Astrocyte (in vitro differentiated cells and primary cell): ENCODE measurements at places on chromosomes 16 and 17. TPM values are rescaled to one million over a fixed set of nuclear protein-coding genes. Genes with fewer than 3 reads are reported as not detected.

The RNF112 gene
- total RNA-seq, result 0.36 and 0.96 TPM in 2 replicates

The PABPN1L gene
- not detected in 2 replicates for total RNA-seq

The CDRT15 gene
- total RNA-seq, result not detected in 2 replicates

The KRT222 gene
- 0.14 and 0.43 TPM in 2 replicates for total RNA-seq

The CYB5B gene
- 127 and 149 TPM in 2 replicates for total RNA-seq

The NPEPPS gene
- total RNA-seq, result 112 and 143 TPM in 2 replicates

The CXCL16 gene
- total RNA-seq, result 2.2 and 3.2 TPM in 2 replicates

The SRL gene
- total RNA-seq, result not detected in 2 replicates

DNA sequence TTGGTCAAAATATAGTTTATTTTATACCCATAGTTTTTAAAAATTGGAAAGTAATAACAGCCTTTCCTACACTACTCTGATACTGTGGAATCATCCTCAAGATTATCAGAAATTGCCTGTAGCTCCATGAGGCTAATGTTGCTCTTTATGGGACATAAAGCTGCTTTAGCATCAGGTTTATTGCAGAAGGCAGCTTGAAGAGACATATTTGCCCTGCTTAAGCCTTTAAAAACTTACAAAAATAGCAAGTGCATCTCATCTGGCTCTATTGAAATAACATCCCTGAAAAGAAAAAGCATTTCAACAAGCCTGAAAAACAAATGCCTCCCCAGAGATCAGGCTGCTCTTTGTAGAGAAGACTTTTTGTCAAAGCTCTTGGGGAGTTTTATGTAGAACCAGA, 142.9 kb upstream of the MON1B start:
- no peak for DNase-seq

- no peak for DNase-seq
These were observed 3.4 kb upstream of the TAOK1 start for GRCh38 chr17:29386760-29387159.

GRCh38 chr16:2152695-2153506, 2.7 kb upstream of the TRAF7 start:
- DNase-seq, result no peak

GRCh38 chr16:67277999-67278772, 1.1 kb upstream of the PLEKHG4 start:
- DNase-seq, result peak; percentile 88

DNA sequence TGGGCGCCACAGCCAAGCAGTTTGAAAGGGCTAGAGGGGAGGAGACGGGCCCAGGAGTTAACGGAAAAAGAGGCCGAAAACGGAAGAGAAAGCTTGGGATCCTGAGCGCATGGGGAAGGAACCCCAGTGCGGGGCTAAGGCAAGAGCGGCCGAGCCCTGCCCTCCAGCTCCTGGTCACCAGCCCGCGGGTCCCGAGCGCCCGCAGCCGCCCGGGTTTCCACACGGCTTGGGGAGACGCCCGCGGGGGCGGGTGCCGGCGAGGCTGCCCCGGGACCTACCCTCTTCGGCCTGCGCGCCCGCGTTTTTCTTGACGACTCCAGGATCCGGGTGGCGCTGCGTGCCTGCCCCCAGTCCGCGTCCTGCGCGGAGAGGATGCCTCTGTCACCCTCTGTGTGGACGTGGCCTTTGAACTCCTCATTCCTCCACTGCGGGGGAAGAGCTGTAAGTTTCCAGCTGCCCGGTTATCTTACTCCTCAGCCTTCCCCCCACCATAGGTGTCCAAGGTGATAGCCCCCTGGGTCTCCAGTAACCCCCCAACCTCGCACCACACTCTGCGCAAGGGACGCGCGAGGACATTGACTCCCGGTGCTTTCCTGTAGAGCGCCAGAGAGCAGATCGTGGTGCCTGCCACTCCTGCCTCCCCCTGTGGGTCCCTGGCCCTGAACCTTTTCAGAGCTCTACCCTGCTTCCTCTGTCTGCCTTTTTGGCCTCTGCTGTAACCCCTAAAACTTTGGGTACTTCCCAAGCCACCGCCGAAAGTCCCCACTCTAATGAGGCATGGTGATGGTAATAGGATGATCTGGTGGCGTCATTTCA, 1.7 kb upstream of the CDH11 start:
- DNase-seq, result no peak

DNA sequence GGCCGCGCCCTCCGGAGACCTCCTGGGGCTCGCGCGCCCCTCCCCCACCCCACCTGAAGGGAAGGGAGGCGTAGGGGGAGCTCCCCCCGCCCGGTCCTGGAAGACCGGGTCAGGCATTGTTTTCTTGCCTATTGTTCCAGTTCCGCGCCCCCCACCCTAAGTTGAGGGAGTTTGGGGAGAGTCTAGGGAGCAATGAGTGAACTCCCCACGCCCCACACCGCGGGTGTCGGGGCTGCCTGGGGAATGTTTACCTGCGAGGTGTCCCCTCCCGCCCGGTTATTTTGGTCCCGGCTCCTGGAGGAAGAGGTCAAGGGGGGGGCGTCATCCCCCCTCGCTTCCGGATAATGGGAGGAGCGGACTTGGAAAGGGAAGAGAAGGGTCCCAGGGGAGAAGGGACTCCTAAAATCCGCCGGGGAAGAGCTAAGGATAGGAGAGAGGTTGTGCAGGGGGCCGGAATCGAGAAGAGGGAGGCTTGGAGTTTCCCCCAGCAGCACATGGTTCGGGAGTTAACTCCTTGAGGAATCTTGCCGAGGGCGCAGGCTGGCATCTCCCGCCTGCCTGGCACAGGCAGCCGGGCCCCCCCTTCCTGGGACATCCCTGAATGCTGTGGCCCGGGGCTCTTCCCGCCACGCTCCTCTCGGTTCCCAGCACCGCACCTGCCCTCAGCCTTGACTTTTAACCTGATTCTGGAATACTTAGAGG, 881 bp downstream of the MLLT6 start:
- no peak for DNase-seq

GRCh38 chr16:23962001-23962400, 126.2 kb downstream of the PRKCB start:
- no peak for DNase-seq

- DNase-seq, result no peak
These were observed 44.2 kb upstream of the RASD1 start for GRCh38 chr17:17540278-17540906.

DNA sequence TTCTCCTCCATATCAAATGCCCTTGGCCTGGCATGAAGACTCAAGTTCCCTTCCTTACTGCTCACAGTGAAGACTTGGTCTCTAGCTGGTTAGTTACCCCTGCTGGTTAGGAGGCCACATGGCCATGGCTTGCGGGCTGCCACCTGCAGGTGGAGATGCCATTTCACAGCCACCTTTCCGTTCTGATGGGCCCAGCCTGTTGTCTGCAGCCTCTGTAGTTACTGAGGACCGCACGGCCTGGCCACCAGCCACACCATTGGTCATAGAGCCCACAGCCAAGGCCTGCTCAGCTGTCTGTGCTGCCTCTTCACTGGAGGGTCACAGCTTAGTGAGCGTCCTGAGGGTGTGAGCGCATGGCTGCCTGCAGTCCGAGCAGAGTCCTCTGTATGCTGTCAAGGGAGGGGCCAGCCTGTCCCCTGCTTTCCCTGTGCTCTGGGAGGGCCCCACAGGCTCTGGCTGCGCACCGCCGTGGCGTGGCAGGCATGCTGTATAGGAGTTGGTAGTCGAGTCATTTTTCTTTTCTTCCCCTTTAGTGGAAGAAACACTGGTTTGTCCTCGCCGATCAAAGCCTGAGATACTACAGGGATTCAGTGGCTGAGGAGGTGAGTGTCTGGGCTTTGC, 59.2 kb downstream of the PLD6 start:
- peak; percentile 44 for DNase-seq

DNA sequence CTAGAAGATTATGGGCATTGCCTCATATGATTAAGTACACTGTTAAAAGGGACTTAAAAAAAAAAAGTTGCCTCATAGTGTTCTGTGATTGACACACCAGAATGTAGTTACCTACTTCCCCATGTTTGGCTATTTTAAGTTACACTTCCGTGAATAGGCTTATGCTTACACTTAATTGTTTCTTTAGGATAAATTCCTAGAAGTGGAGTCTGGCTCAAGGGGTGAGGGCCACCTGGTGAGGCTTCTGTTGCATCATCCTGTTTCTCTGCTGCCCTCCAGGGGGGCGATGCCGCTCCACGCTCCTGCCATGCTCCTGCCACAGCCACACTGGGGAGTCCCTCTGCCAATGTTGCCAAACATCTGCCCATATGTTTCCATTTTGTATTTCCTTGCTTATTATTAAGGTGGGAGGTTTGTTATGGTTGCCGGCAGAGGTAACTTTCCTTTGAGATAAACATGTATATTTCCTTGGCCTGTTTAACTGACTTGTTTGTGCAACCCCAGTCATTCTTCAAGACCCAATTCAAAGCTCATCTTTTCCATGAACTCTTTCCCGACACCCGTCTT, 73.1 kb downstream of the KSR1 start:
- DNase-seq, result peak; percentile 53

DNA sequence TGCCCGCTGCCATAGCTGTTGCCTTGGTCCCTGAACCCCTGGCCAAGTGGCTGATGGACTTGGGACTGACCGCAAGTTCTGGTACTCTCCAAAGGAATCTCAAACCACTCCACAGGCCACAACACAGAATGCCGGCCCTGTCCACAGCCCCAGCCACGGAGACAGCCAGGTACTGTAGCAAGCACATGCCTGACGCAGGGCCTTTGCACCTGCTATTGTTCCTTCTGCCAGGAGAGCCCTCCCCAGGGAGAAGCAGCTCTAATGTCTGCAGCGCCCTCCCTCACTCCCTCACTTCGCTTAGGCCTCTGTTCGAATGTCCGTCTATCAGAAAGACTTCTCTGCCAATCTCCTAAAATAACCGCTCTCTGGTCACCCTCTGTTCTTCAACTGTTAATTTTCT, 15.4 kb downstream of the RTN4RL1 start:
- no peak for DNase-seq

- DNase-seq, result no peak
These were observed 14.8 kb downstream of the CPD start for GRCh38 chr17:30393491-30393890.

DNA sequence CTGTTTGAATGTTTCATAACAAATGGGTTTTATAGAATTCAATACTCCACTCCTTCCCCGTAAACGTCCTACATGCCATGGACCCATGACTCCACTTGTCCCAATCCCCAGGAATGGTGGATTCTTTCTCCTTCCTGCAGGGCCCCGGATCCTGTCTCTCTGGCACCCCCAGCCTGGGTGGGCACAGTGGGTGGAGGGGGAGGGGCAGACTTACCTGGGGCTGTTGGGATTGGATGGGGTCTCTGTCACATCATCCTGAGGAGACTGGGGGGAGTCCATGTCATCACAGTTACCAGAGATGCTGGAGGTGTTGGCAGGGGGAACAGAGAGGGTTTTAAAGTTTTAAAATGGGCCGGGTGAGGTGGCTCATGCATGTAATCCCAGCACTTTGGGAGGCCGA, 13.2 kb downstream of the TRPV3 start:
- DNase-seq, result no peak

DNA sequence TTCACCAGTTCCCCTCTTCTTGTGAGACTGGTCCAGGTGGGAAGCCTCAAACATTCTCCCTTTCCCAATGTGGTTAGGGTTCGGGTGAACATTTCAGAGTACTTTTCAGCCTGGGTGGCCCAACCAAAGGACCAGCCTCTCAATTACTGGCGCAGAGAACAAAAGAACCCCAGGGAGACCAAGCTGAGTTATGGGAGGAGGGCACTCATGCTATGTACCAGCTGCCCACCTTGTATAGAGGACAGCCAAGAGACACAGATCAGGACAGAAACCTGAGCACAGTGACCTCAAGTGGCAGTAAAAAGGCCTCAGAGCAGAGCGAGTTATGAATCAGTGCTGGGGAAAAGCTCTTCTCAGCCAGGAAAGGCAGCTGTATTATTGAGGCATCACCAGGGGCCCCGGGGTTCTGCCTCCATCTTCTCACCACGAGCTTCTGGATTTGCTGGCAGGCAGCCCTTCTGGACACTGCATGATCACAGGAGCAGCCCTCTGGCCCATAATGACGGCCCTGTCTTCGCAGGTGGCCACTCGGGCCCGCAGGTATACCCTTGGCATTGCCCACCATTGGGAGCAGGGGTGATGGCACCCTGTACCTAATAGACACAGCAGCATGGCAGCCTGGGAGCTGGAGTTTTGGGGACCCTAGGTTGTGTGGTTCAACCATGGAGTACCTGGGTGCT, 3.8 kb downstream of the G6PC3 start:
- DNase-seq, result no peak

GRCh38 chr17:39666231-39666600, 1.1 kb downstream of the TCAP start:
- no peak for DNase-seq

DNA sequence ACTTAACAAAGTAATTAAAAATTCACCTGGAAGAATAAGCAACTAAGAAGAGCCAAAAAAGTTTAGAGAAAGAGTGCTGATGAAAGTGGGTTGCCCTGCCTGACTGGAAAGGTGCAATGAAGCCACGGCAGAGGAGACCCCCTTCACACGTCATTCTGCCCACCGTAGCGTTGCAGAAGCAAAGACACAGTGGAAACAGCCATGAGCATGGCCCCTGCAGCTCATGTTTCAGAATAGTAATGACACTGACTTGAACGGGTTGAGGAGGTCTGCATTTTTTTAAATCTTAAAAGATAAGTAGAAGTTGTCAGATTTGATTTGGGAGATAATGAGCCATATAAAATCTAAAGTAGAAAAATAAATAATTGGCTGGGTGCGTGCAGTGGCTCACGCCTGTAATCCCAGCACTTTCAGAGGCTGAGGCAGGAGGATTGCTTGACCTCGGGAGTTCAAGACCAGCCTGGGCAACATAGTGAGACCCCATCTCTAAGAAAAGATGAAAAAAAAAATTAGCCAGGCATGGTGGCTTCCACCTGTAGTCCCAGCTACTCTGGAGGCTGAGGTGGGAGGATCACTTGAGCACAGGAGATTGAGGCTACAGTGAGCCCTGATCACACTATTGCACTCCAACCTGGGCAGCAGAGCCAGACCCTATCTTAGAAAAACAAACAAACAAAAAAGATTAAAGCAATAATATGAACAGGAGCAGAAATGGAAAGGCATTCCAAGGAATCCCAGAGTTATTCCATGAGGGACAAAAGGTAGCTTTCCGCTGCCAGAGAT, 184.6 kb downstream of the LGALS9B start:
- no peak for DNase-seq

DNA sequence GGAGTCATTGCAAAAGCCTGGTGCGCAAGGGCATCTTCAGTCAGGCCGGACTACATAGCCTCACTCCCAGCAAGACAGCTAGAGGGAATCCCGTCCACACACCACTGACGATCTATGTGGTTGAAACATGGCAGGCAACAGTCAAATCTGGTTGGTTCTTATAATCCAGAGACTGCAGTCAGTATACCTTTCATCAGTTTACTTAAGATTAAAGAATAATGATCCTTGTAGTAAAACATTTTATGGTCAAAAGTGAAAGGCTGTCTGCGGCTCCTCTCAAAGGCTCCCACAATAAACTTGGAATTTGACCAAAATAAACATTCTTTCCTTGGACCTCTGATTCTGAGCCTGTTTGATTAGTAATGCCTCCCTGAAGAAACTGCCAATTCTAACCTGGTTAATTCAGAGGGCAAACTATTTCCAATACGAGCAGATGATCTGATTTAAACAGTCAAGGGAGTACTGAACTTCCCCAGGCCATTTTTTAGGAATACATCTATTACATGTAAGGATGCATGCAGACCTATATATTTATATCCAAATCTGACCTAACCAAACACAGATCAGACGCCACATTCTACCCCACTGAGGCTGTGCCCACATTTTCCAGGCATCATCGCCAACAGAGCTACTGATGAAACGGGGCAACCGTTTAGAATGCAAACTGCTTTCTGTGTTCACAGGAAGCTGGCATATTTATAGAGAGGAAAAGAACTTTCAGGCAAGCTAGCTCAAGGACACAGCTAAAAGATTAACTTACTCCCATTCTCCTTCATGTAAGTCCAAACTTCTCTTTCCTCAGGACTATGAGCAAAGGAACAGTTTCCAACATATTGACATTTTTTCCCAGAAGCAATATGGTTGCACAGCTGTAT, 15.3 kb upstream of the TXNDC11 start:
- peak; percentile 81 for DNase-seq
